HFFc6 (cell line): ENCODE measurements at places on chromosomes 1 and 21. TPM values are rescaled to one million over a fixed set of nuclear protein-coding genes. Genes with fewer than 3 reads are reported as not detected.
A peak's percentile ranks its signal among the peaks of the same experiment; 100 is the strongest.

DNA sequence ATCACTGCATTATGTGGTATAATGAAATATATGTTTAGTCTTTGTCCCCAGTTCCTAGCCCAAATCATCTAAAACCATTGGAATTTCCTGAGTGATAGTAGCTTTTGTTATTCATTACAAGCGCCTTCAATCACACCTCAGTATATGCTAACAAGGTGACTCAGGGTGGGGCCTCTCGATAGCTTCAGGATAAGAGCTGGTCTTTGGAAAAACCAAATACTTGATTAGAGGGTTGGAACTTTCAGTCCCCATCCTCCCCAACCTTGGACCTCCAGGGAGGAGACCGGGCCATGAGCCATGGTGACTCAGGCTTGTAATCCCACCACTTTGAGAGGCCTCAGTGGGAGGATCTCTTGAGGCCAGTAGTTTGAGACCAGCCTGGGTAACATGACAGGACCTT lies 5.1 kb upstream of the BRDT start:
- DNase-seq: no peak
- H3K4me1 ChIP-seq: no peaks in the 10 kb centered on the region; the same call in 1 of the 2 replicates
- H3K27ac ChIP-seq: no peak overlapping the region
- H3K4me3 ChIP-seq: no peak overlapping the region
- peaks cover 2% of the 10 kb centered on the region for H3K27me3 ChIP-seq
- H3K36me3 ChIP-seq: no peaks in the 10 kb centered on the region; the same call in 1 of the 2 replicates

DNA sequence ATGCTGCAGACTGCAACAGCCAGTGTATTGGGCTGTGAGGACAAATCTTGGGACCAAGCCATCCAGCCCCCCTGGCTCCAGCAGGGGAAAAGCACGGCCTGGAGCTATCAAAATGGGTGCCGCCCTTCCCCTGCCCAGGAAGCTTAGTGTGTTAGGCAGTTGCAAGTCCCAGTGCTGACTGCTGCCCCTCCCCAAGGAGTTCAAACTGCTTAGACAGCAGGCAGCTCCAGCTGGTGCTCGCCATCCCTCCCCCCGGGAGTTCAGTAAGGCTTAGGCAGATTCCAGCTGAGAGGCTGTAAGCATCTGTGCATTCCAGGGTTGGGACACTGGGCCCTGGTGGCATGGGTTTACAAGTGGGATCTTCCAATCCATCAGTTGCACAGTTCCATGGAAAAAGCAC lies 579.6 kb upstream of the NR5A2 start:
- H3K4me1 ChIP-seq: no peaks in the 10 kb centered on the region
- H3K27me3 ChIP-seq: peaks cover 9% of the 10 kb centered on the region
- H3K4me3 ChIP-seq: no peak overlapping the region
- H3K27ac ChIP-seq: no peak overlapping the region
- DNase-seq: no peak
- H3K36me3 ChIP-seq: no peaks in the 10 kb centered on the region

DNA sequence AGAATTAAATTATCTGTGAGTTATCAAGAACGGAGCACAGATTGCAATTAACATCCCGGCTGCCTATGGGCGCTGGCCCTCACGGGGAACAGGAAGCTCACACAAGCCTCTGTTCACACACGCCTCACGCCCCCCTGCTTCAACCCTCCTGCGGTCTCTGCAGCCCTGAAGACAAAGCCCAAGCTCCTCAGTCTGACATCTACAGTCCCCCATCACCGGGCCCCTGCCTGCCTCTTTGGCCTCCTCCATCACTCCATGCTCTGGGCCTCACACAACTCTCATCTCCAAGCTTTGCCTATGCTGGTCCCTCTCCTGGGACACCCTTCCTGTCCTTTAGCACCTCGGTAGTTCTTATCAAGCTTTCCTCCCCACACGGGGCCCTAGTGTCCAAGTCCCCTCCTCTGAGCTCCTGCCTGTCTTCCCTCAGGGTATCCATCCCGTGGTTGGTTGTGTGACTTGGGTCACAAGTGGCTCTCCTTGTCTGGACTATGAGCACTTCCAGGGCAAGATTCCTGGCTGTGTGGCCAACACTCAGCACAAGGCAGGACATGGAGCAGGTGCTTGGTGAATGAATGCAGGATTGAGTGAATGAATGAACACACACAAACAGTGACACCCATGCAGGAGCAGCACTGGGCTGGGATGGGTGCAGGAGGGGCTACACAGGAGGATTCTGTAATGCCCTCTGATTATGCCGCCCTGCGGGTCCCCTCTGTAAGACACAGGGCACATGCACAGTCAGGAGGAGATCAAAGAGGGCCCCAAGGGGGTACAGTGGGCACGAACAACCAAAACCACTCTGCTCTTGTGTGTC lies 116.1 kb downstream of the DMRTB1 start:
- peaks cover 4% of the 10 kb centered on the region; the same call in 1 of the 2 replicates for H3K36me3 ChIP-seq
- H3K4me3 ChIP-seq: no peak overlapping the region
- H3K27me3 ChIP-seq: peaks cover 8% of the 10 kb centered on the region

- no peak overlapping the region for H3K4me3 ChIP-seq
- H3K36me3 ChIP-seq: no peaks in the 10 kb centered on the region
- H3K27ac ChIP-seq: no peak overlapping the region
Observed at GRCh38 chr1:92956254-92957029, 4.8 kb downstream of the DIPK1A start.

GRCh38 chr1:59779949-59780348 lies 34.8 kb upstream of the HOOK1 start:
- no peak for DNase-seq
- H3K27me3 ChIP-seq: no peaks in the 10 kb centered on the region; the same call in 1 of the 2 replicates
- H3K4me3 ChIP-seq: no peak overlapping the region
- H3K4me1 ChIP-seq: peaks cover 21% of the 10 kb centered on the region

- H3K36me3 ChIP-seq: no peaks in the 10 kb centered on the region
- H3K27ac ChIP-seq: no peak overlapping the region
Observed at GRCh38 chr1:86692641-86693040, 11.7 kb upstream of the SH3GLB1 start.

GRCh38 chr1:183238071-183238470 lies 52.0 kb downstream of the LAMC2 start:
- peaks cover 25% of the 10 kb centered on the region for H3K36me3 ChIP-seq
- peak; percentile 85 for DNase-seq
- H3K4me3 ChIP-seq: no peak overlapping the region
- peak overlapping the region; percentile 83 for H3K27ac ChIP-seq

DNA sequence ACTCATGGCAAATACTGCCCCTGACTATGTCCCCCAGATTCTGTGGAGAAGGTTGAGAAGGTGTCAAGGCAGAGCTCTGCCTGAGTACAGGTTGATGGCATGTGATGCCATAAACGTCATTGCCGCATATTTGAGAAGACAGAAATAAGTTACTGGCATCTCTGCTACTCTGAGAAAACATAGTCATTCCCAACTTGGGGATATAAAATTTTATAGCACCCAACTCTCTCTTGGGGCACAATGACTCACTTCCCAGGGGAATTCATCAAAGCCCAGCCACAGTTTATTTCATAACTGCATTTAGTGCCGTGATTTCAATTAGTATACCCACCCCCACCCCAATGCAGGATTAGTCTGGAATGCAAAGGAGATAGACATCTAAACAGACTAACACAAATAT lies 101.9 kb upstream of the TNR start:
- no peak overlapping the region for H3K27ac ChIP-seq
- peaks cover 5% of the 10 kb centered on the region; the same call in 1 of the 2 replicates for H3K27me3 ChIP-seq
- no peaks in the 10 kb centered on the region for H3K4me1 ChIP-seq
- no peaks in the 10 kb centered on the region for H3K36me3 ChIP-seq

- peaks cover 65% of the 10 kb centered on the region for H3K4me1 ChIP-seq
- peaks cover 34% of the 10 kb centered on the region for H3K36me3 ChIP-seq
- peak overlapping the region; percentile 73 for H3K4me3 ChIP-seq
- peak overlapping the region; percentile 91 for H3K27ac ChIP-seq
Observed at GRCh38 chr21:46056450-46056903, 41.4 kb upstream of the COL6A2 start.

DNA sequence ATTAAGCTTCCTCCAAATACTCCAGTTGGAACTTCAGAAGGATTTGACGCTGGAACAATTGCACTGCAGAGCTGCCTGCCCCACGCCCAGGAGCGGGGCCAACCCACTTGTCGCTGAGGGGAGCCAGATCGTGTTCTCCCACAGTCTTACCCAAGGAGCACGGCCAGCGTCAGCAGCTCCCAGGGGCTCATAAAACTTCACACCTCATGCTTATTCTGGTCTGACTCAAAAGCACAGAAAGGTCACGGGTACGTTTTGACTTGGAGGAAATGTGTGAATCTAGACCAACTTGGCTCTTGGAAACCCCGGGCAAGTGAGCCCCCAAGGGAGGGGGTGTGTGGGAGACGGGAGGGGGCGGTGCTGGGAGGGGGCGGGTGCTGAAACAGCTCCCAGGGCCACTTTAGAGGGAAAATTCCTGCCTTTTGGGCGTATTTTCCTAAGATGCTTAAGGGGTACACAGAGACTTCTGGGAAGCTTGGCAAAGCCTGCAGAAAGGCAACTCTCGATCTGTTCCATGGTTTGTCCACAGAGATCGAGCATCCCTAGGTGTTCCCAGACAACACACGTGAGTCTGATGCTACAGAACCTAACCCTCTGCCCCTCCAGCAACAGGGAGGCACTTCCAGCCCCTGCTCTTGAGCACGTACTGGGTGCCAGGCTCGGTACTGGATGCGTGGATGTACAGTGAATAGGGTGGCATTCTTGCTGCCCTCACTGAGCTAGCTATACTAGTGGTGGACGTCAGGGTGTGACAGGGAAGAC lies 98.9 kb downstream of the DHRS3 start:
- peaks cover 24% of the 10 kb centered on the region for H3K4me1 ChIP-seq
- peak overlapping the region; percentile 19 for H3K4me3 ChIP-seq
- H3K27ac ChIP-seq: no peak overlapping the region
- peaks cover 8% of the 10 kb centered on the region for H3K27me3 ChIP-seq

DNA sequence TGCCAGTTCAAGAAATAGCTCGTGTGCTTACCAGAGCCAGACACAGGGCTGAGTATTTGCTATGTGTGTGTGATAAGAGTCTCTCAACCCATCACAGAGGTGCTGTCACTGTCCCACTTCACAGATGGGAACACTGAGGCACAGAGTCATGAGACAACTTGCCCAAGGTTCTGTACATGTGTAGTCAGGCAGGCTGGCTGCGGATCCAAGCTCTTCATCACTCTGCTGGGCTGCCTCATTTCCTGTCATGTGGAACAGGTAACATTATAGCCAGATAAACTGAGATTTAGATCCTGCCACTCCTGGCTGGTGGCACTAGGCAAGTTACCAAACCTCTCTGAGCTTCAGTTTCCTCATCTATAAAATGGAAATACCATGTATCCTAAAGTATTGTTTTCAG lies 77.8 kb downstream of the ITPKB start:
- no peak for DNase-seq
- peaks cover 66% of the 10 kb centered on the region for H3K4me1 ChIP-seq
- peak overlapping the region; percentile 87; the same call in 1 of the 2 replicates for H3K27ac ChIP-seq
- H3K27me3 ChIP-seq: peaks cover 5% of the 10 kb centered on the region
- no peaks in the 10 kb centered on the region for H3K36me3 ChIP-seq
- no peak overlapping the region for H3K4me3 ChIP-seq

- H3K36me3 ChIP-seq: no peaks in the 10 kb centered on the region
- H3K27me3 ChIP-seq: no peaks in the 10 kb centered on the region; the same call in 1 of the 2 replicates
- no peaks in the 10 kb centered on the region for H3K4me1 ChIP-seq
- H3K4me3 ChIP-seq: no peak overlapping the region
- no peak for DNase-seq
Observed at GRCh38 chr1:218982482-218982881, 191.2 kb upstream of the LYPLAL1 start.

- H3K36me3 ChIP-seq: peaks cover 64% of the 10 kb centered on the region
- H3K4me1 ChIP-seq: peaks cover 50% of the 10 kb centered on the region
- H3K27ac ChIP-seq: peak overlapping the region; percentile 92
Observed at GRCh38 chr1:171792656-171793369, 11.4 kb downstream of the METTL13 start.

- H3K27me3 ChIP-seq: peaks cover 33% of the 10 kb centered on the region
- no peak overlapping the region for H3K27ac ChIP-seq
- H3K36me3 ChIP-seq: no peaks in the 10 kb centered on the region
- H3K4me1 ChIP-seq: peaks cover 11% of the 10 kb centered on the region
- DNase-seq: no peak
Observed at GRCh38 chr1:154485910-154486496, 16.0 kb upstream of the TDRD10 start.

DNA sequence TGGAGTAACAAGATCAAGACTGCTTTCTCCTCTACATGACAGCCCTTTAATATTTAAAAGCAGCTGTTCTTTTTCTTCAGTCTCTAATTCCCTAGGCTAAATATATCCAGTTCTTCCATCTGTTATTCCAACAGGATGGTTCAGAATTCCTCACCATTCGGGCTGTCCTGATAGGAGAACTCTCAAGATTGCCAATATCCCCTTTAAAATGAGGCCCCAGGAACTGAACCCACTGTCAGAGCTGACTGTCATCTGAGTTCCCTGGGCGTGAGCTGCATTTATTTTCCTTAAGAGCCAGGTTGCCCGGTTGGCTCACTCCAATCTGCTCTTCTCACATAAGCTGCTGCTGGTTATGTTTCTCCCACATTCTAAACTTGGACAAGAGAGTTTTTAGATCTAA lies 177.6 kb downstream of the MIS18A start:
- no peak for DNase-seq
- peaks cover 1% of the 10 kb centered on the region; the same call in 1 of the 2 replicates for H3K27me3 ChIP-seq
- H3K36me3 ChIP-seq: no peaks in the 10 kb centered on the region
- no peak overlapping the region for H3K4me3 ChIP-seq

GRCh38 chr1:19744335-19744743 lies 55.4 kb downstream of the TMCO4 start:
- DNase-seq: no peak
- no peak overlapping the region for H3K27ac ChIP-seq
- H3K4me3 ChIP-seq: no peak overlapping the region
- H3K4me1 ChIP-seq: peaks cover 7% of the 10 kb centered on the region
- H3K36me3 ChIP-seq: peaks cover 49% of the 10 kb centered on the region

DNA sequence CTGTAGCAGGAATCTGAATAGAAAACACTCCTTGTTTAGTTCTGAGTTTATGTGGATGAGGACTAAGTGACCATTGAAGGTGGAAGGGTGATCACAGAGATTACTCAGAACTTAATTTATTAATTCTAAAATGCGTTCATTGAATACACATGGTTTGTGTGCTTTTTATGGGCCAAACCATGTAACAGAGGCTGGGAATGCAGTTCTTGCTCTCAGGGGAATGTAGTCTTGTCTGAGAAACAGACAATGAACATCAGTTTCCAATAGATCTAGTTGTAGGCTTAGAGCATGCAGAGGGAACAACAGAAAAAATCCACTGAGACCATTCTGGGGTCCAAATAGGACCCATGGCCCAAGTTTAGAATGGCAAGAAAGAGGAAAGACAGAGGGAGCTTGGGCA lies 46.1 kb downstream of the ITSN1 start:
- H3K27me3 ChIP-seq: no peaks in the 10 kb centered on the region
- no peak for DNase-seq
- peaks cover 64% of the 10 kb centered on the region for H3K4me1 ChIP-seq
- H3K36me3 ChIP-seq: 0 out of 2 replicates have a peak, but pooled peaks cover 4% of the 10 kb centered on the region
- peak overlapping the region; percentile 43; the same call in 1 of the 2 replicates for H3K27ac ChIP-seq

KCNK2 gene
- 61.5 and 79.8 TPM in 2 replicates for total RNA-seq

GOLT1A gene
- not detected in 3 replicates for total RNA-seq

SMIM1 gene
- 1.4 to 2.2 TPM (median 1.8 TPM) in 3 replicates for total RNA-seq

FCAMR gene
- not detected in 3 replicates for total RNA-seq

SLC16A4 gene
- 12.8 to 22.6 TPM (median 17.3 TPM) in 3 replicates for total RNA-seq

CCDC27 gene
- not detected in 3 replicates for total RNA-seq

ELOA gene
- total RNA-seq: 55.5 and 62.0 TPM in 2 replicates
